Right ventricle myocardium inferior (tissue), 1 donor: ENCODE measurements at places on chromosomes 6 and 20.

DNA sequence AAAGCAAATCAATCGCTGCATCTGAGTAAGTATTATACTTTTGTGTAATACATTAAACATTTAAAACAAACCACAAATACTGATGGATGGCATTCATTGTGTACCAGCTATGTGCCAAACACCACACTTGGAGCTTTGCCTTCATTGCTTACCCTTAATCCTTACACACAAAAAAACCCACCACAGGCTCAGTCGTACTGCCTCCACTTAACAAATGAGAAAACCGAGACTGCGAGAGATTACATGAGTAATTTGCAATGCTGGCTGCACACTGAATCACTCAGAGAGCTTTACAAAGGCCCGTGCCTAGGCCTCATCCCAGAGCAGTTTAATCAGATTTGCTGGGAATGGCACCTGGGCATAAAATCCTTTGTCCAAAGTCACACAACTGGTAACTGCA lies 130.5 kb downstream of the EDN1 start:
- no peak for DNase-seq

- DNase-seq, result peak; percentile 92
Measured at GRCh38 chr6:3750317-3751076, 1.0 kb downstream of the PXDC1 start.

GRCh38 chr20:22629447-22629846 lies 45.1 kb upstream of the FOXA2 start:
- DNase-seq, result no peak

- no peak for DNase-seq
Measured at GRCh38 chr20:25279403-25279802, 31.5 kb downstream of the PYGB start.

- DNase-seq, result no peak
Measured at GRCh38 chr6:17768388-17768787, 61.7 kb upstream of the NUP153 start.

GRCh38 chr6:24122139-24122538 lies 3.9 kb upstream of the NRSN1 start:
- DNase-seq, result no peak

GRCh38 chr6:55108134-55109130 lies 65.9 kb upstream of the HCRTR2 start:
- DNase-seq, result no peak

DNA sequence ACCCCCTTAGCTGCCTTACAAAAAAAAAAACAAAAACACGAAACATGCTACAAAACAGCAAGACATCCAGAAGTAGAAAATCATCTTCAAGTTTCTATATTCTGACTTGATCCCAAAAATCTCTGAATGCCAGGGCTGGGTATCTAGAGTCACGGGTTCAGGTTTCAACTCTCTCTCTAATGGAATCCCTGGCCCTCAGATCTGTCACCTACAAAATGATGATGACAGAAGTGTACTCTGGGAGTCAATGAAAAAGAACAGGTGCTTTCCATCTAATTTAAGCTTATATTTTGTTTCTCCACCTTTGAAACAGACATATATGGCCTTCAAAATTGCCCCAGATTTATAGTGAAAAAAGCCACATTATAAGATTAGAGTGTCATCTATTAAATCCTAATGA lies 18.3 kb downstream of the RTN4IP1 start:
- no peak for DNase-seq

GRCh38 chr6:159440911-159441703 lies 251.9 kb downstream of the SOD2 start:
- DNase-seq, result no peak

GRCh38 chr6:136526196-136526930 lies 23.9 kb downstream of the MAP7 start:
- peak; percentile 70 for DNase-seq

DNA sequence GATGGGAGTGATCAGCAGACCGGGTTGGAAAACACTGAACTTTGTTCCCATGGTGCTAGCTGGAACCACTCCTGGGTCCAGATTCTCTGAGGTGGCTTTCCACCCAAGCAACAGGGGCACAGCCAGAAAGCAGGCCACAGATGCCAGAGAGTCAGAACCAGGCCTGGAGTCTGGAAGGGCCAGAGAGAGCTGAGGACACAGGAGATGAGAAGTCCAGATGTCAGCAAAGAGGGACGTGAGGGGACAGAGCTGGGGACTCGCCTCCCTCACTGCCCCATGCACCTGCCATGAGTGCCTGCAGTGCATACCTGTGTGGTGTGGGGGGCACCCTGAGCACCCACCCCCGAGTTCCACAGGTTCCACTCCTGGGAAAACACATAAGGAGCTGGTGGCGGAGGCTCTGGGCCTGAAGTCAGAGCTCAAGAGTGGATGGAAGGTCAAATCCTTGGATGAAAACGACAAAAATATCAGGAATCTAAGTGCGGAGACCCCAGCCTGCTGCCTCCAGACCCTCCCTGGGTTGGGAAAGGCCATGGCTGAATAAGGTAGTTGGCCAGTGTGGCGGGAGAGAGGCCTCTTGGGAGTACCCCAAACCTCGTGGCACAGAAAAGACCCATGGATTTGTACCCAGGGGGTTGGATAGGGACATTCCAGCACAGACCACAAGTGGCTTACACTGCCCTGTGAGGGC lies 224.2 kb downstream of the SYNDIG1 start:
- DNase-seq, result no peak

- DNase-seq, result no peak
Measured at GRCh38 chr6:122568350-122568749, 41.9 kb upstream of the PKIB start.

GRCh38 chr6:38420207-38420606 lies 219.5 kb downstream of the BTBD9 start:
- DNase-seq, result no peak

GRCh38 chr6:169843991-169844390 lies 92.6 kb downstream of the ERMARD start:
- no peak for DNase-seq

DNA sequence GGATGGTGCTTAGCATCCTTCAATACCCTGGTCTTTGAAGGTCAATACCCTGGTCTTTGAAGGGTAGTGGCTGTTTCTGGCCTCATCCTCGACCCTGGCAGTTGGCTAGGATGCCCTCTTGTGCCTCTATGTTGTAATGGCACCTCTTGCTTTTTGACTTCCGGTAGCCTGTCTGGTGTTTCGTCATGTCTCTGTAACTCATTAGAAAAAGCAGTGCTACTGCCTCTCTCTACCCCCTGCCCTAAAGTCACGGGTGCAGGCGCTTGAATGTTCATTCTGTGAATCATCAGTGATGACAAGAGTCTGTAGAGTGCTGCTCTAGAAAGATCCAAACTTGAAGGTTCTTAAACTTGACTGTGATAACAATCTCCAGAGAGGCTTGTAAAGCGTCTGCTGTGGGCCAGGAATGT lies 28.3 kb downstream of the RSPO4 start:
- DNase-seq, result no peak

DNA sequence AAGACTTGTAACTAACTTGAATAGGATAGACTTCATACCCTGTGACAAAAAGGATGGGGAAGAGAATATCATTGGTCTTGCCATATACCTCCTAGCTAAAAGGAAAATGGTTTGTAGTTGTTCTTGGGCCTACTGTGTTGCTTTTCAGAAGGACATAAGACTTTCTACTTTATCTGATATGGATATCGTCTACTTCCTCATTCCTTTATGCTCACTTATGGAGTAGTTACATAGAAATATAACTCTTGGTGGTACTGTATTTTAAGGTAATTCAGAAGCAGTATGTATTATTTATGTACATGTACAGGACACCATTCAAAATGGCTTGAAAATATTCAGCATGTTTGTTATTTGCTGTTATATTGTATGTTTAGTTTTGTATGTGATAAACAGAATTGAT lies 8.0 kb downstream of the FAM217B start:
- no peak for DNase-seq

DNA sequence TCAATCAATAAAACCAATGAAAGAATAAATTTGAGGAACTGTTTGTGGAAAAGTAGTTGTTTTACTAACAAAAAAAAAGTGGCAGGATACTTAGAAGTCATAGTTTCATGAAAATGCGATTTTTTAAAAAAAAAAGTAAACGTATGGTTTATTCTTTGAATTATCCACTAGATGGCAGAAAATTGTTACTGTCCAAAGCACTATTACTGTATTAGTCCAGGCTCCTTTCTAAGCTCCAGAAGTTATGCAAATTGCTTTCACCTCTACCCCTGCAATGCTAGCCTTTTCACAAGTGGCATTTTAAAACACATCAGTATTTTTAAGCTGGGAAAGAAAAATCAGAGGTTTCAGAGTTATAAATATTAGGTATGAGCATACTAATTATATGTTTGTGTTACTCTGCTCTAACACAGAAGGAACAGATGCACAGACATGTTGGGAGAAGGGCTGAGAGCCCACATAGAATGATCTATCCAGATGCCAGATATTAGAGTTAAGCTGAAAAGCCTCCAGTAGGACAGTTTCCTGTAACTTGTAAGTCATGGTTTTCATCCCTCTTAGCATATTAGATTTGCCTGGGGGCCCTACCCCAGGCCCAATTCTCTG lies 63.9 kb downstream of the FHL5 start:
- no peak for DNase-seq

DNA sequence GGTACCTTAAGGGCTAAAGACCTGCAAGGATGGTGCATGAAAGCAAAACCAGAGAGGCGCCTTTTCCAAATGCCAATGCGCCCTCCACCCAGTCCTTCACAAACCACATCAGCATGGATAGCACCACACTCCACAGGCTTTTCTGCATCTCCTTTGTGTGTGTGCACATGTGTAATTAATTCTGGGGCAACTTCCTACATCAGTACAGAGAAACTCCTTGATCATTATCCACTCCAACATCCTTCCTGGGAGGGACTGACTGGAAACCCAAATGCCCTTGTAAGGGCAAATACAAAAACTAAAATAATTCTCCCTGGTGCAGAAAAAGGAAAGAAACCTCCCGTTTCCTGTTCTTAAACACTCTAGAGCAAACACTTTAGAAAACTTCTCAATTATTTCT lies 10.8 kb downstream of the SLC52A3 start:
- DNase-seq, result no peak

- DNase-seq, result peak; percentile 74
Measured at GRCh38 chr6:317448-318144, 25.3 kb downstream of the DUSP22 start.

GRCh38 chr6:125718109-125718508 lies 31.3 kb upstream of the HEY2 start:
- no peak for DNase-seq

GRCh38 chr6:83905648-83906047 lies 46.2 kb downstream of the CYB5R4 start:
- DNase-seq, result no peak

GRCh38 chr20:63857764-63858392 lies 3.4 kb upstream of the ABHD16B start:
- DNase-seq, result no peak

DNA sequence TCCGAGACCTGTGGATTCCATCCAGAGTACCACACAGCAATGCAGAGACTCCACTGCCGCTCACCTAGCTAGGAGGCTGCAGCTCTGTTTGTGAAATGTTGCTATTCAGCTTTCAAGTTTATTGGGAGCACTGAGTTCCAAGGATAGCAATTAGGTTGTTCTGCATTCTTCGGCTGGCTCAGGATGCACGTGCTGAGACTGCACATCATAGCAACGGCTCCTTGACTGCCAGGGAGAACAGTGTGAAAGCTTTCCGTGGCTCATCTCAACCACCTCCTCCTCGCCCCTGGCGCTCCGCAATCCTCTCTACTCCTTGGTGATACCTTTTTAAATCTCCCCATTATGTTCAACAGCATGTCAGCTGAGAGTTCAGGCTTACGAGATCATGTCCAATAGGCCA lies 116.6 kb downstream of the TSHZ2 start:
- no peak for DNase-seq

GRCh38 chr20:46324379-46324778 lies 16.1 kb upstream of the CDH22 start:
- DNase-seq, result no peak

DNA sequence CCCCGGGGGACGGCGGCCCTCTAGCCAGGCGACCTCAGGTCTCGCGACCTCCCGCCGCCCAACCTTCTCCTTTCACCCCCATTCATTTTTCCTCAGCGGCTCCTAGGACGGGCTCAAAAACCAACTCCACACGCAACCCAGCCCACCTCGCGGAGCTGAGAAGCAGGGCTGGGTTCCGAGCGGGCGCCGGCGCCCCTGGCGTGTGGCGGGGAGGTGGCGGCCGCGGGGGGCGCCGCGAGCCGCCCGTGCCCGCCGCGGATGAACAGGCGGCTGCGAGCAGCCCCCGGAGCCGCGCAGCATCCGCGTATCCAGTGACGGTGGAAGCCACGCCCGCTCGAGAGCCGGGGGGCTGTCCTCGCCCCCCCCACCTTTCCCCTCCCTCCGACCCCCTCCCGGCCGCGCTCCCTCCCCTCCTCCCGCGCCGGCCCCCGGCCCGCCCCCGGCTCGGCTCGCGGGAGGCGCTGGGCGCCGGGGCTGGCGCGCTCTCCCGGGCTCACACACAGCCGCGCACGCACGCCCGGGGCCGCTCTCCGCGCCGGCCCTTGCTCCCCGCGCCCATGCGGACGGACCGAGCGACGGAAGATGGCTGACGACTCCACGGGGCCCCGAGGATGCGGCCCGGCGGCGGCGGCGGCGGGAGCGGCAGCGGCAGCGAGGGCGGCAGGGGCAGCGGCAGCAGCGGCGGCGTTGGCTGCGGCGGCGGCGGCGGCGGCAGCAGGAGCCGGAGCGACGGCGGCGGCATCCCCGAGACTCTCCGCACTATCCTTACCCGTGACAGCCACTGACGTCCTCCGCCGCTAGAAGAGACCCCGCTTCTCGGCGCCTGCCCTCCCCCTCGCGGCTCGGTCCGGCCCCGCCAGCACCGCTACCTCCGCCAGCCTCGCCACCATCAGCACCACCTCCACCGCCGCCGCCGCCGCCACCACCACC lies at the start of gene SOBP:
Gene SOBP (plus strand): TSS at position 482 of the 930 bp plus-strand sequence. CDS start 500 bp downstream, outside the sequence.
- peak; percentile 80 for DNase-seq

- DNase-seq, result no peak
Measured at GRCh38 chr6:109345986-109346385, 36.3 kb downstream of the CD164 start.

GRCh38 chr6:31972709-31973350 lies 892 bp upstream of the DXO start:
- DNase-seq, result no peak

GRCh38 chr6:43804550-43805223 lies 34.7 kb downstream of the VEGFA start:
- DNase-seq, result no peak

DNA sequence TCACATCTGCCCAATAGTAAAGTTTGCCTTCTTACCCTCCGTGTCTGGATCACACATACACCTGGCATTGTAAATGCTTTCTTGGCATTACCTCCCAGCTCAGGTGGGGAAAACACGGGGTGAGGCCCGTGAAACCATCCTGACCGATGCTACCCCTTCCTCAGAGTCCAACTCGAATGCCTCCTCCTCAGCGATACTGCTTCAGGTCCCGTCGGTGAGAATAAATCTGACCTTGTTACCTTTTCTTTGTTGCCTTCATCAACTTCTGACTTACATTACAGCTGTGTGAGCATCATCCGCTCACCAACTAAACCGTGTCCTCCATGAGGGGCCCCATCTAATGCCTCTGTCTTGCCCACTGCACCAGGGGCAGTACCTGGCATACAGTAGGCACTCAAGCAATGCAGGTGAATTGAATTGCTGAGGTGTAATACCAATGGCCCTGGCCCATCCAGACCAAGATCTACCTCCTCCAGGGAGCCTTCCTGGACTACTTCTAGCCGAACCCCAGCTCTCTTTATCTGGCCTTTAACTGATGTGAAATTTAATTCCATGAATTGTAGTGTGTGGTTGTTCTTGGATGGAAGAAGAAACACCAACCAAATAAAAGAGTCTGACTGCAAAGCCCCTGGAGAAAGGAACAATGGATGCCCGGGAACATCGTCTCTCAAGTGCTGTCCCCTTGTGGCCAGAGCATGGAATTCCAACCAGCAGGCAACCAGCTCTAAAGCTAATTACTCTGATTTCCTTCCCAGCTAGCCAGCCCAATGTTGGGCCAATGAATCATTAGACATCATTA lies 141.5 kb downstream of the ANKRD60 start:
- no peak for DNase-seq
